IMR-90 (cell line): ENCODE measurements at places on chromosomes 1 and 21.

GRCh38 chr1:118785246-118785645 is 202.9 kb downstream of the TBX15 start:
- DNase-seq: no peak

- DNase-seq: no peak
Measured at GRCh38 chr1:30123896-30124295, 599.5 kb downstream of the MATN1 start.

DNA sequence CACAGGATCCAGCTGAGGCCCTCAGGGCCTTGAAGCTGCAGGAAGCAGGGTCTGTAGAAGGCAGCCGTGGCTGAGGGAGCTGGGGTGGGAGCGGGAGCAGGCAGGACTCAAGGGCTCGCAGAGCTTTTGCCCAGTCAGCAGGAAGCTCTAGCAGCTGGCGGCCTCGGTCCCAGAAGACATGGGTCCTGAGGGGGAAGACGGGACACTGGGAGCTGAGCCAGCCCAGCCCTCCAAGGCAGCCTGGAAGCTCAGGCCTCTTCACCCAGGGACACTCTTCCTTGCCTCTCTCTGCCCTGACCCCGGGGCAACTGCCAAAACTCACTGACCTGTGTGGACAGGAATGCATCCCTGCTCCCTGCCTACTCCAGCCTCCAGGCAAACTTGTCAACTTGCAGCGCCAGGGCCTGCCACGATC is 8.9 kb downstream of the ADGRB2 start:
- peak; percentile 30 for DNase-seq

DNA sequence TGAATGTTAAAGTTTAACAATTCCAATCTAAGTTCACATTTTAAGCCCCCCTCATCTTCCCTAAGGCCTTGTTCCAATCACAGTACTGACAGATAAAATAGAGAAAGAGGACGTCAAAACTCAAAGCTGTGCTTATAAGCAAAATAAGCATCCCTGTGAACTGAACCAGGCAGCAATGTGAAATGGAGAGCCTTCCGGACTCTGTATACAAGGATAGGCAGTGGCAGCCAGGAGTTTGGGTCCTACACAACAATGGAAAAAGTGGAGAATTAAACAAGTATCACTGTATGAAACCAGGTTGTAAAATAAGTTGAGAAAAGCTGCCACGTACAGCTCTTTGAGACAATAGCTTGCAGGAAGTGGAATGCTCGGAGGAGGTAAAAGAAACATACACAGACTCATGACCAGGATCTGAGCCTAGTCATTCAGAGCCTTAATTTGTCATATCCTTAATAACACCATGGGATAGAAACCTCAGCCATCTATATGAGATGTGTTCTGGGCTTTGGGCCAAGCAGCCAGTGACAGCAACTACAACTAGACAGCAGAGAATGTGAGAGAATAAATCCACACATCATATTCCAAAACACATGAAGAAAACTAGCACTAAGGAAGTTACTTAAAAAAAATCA is 55.2 kb upstream of the PALMD start:
- peak; percentile 94 for DNase-seq

DNA sequence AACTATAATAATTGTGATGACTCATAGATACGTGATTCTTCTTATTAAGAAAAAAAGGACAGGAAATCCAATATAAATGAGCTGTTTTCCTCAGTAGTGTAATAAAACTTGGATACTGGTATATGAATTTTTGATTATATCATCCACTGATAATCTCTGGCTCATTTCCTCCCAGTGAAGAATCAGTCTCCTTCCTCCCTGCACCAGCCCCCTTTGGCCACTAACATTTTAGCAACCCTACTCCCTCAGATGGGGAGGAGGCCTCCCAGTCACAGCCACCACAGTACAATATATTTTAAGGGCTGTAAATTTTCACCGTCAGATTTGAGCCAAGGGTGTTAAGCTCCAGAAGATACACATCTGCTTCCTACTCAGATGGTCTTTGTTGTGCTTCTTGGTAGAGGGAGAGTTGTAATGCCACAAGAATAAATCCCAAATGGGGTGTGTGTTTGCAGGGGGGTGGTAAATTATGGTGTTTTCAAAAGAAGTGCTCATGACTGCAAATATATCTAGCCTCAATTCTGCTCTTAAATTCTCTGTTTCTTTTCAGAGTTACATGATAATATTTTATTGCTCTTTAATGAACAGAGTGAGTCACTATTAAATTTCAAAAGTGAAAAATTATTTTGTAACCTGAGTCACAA is 153.5 kb downstream of the HLX start:
- DNase-seq: no peak

DNA sequence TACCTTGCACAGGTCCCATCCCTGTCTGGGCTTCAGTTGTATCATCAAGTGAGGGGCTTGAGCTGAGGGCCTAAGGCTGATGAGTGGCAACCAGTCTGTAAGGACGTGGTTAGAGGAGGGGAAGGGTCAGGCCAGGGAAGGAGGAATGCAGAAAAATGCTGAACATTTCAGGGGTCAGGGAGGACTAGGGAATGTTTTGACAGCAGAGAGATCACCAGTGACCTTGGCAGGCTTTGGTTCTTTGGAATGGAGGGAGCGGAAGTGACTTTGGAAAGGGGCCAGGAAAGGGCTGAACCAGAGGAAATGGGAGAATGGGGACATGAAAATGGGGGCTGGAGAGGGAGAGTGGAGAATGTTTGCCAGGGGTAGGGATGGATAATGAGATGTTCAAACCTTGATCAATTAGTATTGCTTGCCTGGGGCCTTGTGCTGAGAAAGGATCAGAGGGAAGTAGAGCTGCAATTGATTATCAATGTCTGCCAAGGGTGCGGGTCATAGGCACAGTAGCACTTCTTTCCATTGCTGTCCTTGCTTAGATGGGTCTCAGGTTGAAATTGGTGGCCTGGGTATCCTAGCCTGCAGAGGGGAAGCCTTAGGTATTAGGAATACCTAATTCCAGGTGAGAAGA is 7.4 kb downstream of the LDLRAP1 start:
- peak; percentile 22 for DNase-seq

DNA sequence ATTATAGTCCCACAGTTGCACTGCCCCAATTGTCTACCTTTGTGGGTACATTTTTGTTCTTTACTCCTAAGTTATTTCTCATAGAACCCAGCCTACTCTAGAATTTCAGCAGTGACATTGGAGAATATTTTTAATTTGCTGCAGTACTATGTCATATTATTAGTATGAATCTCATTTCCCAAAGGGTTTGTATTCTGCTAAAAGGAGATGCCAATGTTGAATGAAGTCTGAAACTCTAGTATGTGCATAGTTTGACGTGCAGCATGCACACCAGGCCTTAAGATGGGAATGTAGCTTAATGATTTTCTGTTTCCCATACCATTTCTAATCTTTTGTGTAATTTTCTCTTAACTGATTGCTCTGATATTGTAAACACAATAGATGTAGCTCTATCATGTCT is 10.5 kb upstream of the C1orf105 start:
- DNase-seq: no peak

DNA sequence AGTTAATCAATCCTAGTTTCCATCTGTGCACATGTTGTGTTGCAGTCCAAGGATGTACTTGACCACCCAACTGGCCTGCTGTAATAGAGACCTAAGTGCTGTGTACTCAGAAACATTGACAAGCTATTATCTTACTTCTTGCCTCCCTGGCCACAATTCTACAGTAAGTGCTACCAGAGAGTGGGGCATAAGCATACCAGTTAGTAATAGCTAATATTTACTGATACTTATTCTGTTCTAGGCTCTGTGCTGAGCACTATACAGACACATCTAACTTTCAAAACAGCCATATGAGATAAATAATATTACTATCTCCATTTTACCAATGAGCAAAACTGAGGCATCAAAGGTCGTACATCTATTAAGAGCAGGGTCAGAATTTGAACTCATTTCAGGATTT is 49.5 kb upstream of the NPL start:
- no peak for DNase-seq

GRCh38 chr1:95042286-95042685 is 30.5 kb downstream of the ALG14 start:
- peak; percentile 32 for DNase-seq

DNA sequence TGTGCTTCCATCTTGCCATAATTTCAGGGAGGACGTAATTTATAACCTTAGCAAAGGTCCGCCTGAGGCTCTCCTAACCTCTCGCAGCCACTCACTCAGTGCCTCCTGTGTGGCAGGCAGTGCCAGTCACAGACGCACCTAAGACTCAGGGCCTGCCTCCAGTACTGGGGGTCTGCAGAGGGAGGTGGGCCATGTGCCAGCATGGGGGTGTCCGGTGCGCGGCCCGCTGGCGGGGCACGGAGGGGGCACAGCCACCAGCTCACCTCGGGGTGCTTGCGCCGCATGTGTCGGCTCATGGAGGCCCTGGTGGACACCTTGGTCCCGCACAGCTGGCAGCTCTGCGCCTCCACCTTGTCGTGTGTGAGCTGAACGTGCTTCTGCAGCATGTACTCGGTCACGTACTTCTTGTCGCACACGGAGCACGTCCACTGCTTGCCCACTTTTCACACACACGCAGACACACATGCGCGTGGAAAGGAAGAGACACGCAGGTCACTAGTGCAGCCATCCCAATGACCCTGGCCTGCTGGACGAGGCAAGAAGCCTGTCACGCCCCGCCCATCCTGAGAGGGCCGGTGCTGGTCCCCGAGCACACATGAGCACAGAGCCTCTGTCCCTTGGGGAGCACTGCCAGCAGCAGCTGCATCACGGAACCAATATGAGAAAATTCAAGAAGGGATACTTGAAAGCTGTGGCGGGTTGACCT is 43.2 kb upstream of the RIPK4 start:
- no peak for DNase-seq

- no peak for DNase-seq
Measured at GRCh38 chr1:14367451-14367850, 231.0 kb upstream of the KAZN start.

DNA sequence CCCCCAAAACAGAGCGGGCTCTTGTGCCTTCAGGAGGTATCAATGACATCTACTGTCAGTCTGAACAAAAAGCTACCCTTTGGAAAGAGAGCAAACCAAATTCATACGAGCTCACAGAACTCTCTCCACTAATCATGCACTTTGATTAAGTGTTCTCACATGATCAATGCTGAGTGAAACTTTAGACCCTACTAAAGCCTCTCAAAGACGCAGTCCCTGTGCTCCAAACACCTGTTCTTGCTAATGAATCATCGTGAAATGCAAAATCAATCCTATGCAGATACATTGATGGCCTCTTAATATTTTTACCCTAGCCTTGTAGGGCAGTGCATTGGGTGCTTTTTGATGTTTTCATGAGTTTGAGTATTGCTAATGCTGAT is 113.4 kb downstream of the ZBTB18 start:
- no peak for DNase-seq

DNA sequence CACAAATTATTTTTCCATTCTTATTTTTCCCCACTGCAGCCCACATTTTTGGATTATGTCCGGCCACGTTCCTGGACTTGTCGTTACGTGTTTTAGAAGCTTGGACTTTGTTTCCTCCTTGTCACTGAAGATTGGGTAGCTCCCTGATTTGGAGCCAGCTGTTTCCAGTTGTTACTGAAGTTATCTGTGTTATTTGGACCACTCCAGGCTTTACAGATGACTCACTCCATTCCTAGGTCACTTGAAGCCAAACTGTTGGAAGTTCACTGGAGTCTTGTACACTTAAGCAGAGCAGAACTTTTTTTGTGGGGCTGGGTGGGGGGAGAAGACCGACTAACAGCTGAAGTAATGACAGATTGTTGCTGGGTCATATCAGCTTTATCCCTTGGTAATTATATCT is 12.2 kb upstream of the AXDND1 start:
- DNase-seq: peak; percentile 80

- DNase-seq: no peak
Measured at GRCh38 chr1:60129911-60130310, 56.3 kb upstream of the C1orf87 start.

- DNase-seq: no peak
Measured at GRCh38 chr1:39958403-39959200, 3.7 kb downstream of the MFSD2A start.

- peak; percentile 21 for DNase-seq
Measured at GRCh38 chr1:75615613-75616435, 4.9 kb upstream of the SLC44A5 start.

- DNase-seq: no peak
Measured at GRCh38 chr1:207219979-207220889, 101.2 kb upstream of the CD55 start.

GRCh38 chr1:117070124-117070523 is 10.0 kb downstream of the TTF2 start:
- peak; percentile 67 for DNase-seq

- DNase-seq: no peak
Measured at GRCh38 chr1:56993475-56993874, 27.7 kb upstream of the C8B start.

DNA sequence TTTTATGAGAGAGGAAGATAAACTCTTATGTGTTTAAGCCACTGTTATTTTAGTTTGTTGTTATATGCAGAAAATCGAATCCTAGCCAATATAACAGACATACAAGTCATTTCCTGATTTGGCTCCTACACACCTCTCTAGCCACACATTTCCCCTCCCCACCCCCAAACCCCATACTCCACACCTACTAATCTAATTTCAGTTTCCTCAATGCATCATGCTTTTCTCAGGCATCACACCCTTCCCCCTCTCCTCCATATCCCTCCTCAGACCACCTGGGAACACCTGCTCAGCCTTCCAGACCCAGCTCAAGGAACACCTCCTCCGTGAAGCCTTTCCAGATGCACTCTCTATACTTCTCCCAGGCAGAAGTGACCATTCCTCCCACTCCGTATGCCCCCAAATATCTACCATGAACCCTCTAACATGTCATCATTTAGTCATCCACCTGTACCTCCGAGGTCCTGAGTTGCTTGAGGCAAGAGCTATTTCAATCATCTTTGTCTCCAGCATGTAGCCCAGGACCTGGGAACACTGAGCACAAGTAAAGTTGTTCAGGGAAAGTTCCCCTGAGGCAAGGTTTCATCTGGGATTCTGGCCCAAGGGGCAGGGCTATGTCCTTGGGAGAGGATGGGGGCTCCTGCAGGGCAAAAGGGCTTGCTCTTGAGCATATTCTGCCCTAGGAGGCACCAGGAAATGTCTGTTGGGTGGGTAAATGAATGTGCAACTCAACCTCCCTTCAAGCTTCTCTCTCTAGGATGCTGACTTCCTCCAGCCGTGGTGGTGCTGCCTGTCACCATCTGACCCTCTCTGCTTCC is 126.8 kb downstream of the HIVEP3 start:
- DNase-seq: no peak

GRCh38 chr1:31771891-31772668 is 7.9 kb upstream of the ADGRB2 start:
- peak; percentile 27 for DNase-seq
